ENCODE measurements at places on chromosomes 7 and 10. TPM values are rescaled to one million over a fixed set of nuclear protein-coding genes. Genes with fewer than 3 reads are reported as not detected.
A peak's percentile ranks its signal among the peaks of the same experiment; 100 is the strongest.

GRCh38 chr7:135774284-135774683 is 25.7 kb upstream of the FAM180A start:
- DNase-seq, result peak; percentile 25

DNA sequence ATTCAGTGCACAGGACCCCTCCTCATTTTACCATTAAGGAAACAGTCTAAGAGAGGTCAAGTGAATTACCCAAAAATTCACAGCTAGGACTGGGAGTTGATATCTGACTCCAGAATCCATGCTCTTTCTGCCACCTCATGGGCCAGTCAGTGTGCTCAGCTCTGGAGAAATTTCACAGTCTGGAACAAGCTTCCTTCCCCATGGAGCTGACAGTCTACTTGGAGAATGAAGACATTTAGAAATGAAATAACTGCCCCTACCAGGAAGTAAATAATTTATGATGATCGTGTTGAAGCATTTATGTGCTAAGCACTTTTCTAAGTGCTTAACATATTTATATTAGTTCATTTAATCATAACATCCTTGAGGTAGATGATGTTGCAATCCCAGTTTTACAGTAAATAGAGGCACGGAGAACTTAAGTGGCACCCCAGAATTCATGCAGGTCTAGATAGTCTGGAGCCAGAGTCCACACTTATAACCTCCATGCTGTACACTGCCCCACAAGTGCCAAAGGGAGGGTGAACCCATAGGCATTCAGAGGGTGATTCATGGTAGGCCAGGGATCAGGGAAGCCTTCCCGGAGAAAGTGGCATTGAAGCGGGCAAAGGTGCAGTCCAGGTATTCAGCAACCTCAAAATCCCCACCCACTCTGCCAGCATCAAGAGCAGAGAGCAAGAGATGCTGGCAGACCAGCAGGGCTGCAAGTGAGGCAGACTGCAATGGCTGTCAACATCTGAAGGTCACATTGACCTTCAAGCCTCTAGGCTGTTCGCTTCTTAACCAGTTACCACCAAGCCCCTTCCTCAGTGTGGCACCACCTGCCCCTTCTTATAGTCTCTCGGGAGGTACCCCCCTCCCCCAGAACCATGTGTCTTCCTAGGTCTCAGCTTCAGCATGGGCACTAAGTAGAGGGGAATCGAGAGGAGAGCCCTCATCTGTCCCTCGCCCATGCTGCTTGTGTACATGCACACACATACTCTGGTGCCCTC is 38.4 kb upstream of the LRRC4 start:
- DNase-seq, result no peak

GRCh38 chr7:121752706-121753105 is 120.3 kb upstream of the PTPRZ1 start:
- peak; percentile 26 for DNase-seq

DNA sequence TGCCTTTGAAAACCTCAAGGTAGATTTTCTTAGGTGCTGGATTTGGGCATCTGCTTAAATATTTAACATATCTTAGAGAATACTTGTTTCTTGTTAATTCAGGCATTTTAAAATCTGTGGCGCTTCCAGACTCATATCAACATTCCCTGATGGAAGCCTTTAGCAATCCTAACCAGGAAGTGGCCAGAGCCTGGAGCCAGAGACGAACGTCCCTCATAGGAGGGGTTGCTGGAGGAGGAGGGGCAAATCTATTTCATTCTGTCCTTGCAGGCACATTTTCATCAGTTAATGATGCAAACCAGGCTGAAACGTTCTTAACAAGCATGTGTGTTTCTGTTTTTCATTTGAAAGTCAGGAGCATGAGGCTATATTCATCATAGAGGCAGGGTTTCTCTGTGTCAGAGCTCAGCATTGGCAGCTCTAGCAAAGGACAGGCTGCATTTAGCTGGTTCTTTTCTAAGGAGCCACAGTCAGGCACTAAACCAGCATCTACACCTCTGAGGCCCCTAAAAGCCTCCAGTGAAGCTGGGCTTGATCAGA is 17.8 kb upstream of the IFIT2 start:
- DNase-seq, result peak; percentile 75

DNA sequence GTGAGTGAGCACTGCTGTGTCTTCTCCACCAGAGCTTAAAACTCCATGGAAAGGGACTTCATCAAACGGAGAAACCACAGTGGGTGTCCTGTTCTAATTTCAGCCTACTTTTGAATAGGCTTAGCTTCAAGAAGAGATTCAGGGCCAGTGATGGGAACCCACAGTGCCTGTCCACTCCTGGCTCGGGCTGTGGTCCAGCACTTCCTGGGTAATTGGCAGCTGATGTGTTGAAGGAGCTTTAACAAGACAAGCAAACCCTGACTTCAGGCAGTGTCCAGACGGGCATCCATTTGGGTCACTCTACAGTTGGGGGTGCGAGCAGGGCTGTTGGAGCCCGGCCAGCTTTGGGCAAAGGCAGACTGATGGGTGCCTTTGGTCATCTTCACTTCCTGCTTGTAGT is 14.5 kb downstream of the VWC2 start:
- DNase-seq, result no peak

CHRM2 gene
- not detected for total RNA-seq

GRCh38 chr7:50220273-50220672 is 84.2 kb upstream of the IKZF1 start:
- DNase-seq, result no peak

DNA sequence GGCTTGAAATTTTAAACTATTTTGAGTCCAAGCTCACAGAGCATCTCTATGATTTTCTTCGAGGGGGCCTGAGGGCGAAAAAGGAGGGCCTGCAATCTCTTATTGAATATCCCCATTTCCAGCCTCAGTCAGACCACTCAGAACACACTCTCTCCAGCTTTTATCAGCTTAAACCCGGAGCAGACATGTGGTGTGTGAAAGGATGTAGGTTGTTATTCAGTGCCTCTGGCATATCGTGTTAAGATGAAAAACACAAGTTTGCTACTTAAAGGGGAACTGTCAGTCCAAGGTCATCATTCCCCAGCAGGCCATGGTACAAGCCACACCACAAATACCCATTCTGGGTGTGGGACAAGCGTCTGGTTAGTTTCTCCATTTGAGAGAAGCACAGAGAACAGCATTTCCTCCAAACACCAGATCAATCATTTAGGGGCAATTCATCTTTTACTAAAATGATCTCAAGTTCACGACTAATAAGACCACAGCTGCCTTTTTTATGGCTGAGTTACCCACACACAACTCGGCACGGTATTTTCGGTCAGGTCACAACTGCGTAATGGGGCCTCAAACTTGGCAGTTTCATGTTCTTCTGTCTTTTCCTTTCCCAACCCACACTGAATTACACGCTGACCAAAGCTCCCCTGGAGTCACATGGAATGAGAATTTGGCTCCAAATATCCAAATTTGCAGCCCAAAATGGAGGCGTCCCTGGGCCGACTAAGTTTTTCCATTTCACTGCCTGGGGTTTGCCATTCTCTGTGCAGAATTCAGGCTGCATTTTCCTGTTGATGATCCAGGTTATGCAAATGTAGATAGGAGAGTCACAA is 188.4 kb downstream of the SEM1 start:
- no peak for DNase-seq

GRCh38 chr7:115352375-115352774 is 430.5 kb downstream of the MDFIC start:
- DNase-seq, result no peak

GRCh38 chr7:55463686-55464262 is 98.6 kb downstream of the LANCL2 start:
- no peak for DNase-seq

TMEM139 gene
- total RNA-seq, result 2.5 TPM

GRCh38 chr7:149385195-149385950 is 75.5 kb downstream of the ZNF777 start:
- DNase-seq, result peak; percentile 12

GRCh38 chr7:4003503-4003902 is 678.6 kb upstream of the FOXK1 start:
- no peak for DNase-seq

DNA sequence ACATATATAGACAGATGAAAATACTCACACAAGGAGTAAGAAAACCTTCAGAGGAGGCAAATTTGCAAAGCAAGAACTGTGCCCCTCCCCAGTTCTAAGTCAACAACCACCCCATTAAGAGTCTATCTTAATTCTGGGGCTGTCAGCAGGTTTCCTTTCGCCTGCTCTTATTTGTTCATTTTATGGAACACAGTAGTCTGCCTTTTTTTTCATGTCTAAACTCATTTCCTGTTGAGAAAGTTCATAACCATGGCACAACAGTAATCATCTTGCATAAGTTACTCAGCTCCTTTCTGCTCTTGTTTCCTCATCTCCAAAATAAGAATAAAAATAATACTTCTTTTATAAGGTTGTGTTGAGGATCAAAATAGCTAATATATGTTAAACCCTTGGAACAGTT is 25.8 kb upstream of the AMPH start:
- no peak for DNase-seq

DNA sequence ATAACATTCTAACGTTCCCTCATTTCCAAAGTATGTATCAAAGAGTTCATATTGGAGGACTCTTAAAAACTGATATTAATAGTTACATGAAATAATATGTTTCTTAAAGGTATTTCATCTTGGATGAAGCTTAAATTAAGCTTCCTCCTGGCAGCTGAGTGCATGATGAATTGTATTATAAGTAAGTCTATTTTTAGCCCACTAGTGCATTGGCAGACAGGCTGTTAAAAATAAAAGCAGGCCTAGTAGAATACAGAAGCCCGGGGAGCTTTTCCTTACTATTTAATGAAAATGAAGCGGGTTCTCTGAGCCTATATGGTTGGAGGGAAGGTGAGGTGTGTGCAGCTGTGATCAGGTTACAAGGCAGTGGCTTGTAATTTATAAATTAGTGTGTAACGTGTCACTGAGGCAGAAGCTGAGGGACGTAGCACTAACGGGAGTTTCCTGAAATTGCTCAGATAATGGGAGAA is 130.7 kb upstream of the KMT2E start:
- DNase-seq, result no peak

DNA sequence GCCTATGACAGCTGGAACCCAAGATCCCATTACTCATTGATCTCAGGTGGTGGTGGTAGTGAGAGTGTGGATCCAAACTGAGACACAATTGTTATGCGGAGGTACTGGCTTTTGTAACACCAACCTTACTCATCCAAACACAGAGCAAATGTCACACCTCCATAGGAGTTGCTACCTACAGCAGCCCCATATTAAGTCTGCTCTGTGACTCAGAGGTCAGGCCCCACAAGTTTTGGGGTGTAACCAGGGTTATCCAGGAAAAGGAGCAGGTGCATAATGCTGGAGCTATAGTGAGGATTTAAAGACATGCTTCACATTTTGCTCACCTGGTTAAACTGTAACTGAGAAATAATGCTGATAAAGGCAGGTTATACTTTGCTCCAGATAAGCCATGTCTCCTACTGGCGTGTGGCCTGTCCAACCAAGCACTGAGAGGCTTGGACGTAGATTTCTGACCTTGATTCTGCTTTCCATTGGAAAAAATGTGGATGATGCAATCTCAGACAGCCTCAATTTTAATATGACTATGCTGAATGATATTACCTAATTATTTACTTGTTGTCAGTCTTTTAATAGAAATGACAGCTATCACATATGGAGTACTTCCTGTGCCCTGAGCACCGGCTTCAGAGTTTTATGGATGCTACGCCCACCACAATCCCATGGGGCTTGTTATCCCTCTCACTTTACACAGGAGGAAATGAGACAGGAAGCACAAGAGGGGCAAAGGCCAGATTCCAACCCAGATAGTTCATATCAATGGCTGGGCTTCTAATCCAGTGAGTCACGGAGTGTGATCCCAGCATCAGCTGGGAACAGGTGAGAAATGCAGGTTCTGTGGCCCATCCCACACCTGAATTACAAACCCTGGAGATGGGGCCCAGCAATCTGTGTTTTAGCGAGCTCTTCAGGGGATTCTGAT is 181.3 kb downstream of the CHN2 start:
- DNase-seq, result peak; percentile 72

DNA sequence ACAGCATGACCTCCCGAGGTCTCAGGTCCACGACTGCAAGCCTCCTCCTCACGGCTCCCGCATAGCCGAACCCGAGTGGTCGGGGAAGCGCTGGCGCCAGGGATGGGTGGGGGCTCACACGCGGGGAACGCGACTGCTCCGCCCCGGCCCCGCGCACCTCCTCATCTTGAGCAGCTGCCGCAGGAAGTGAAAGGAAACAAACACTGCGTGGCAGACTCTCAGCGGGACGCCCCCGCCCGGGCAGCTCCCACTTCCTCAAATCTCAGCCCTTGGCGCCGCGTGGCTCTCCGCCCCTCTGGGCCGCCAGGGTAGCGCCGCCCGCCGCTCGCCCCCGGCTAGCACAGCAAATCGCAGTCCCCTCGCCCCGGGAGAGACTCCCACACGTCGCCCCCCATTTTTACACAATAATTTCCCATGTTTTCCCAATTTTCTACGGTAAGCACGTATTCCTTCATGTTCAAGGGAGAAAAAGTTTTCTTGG is at the start of gene TMEM243:
TMEM243 (minus strand) TSS at position 188 of the 481 bp plus-strand sequence. CDS start 229 bp downstream, outside the sequence.
- DNase-seq, result peak; percentile 88

SPAM1 gene
- not detected for total RNA-seq

Measured in SJCRH30 (cell line).